Transverse colon (tissue), 4 donors: ENCODE measurements at places on chromosomes 12 and 14.
A peak's percentile ranks its signal among the peaks of the same experiment; 100 is the strongest.

- DNase-seq = no peak
- H3K4me3 ChIP-seq = no peak overlapping the region
- no peaks in the 10 kb centered on the region for H3K4me1 ChIP-seq
- H3K27ac ChIP-seq = no peak overlapping the region
Observed at GRCh38 chr14:50792634-50793068, 38.3 kb downstream of the NIN start.

GRCh38 chr12:50638482-50638880 lies 125.4 kb upstream of the ATF1 start:
- DNase-seq = no peak
- no peaks in the 10 kb centered on the region for H3K27me3 ChIP-seq
- H3K4me1 ChIP-seq = no peaks in the 10 kb centered on the region
- H3K36me3 ChIP-seq = no peaks in the 10 kb centered on the region
- no peak overlapping the region for H3K4me3 ChIP-seq

DNA sequence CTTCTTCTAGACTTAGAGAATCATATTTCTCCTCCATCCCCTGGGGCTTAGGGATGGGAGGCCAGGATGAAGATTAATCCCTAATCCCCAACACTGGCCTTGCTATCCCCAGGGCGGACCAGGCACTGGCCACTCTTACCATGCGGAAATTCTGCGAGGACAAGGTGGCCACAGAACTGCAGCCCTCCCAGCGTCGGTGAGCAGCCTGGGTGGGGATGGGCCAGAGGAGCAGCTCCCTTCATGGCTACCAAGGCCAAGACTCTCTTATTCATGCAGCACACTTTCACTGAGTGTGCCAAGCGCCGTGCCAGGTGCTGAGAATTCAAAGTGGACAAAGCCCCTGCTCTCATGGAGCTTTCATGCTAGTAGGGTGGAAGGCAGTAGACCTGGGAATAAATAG lies 7.0 kb downstream of the TNS2 start:
- DNase-seq = peak; percentile 6
- H3K4me1 ChIP-seq = peaks cover 25% of the 10 kb centered on the region
- H3K27ac ChIP-seq = no peak overlapping the region
- no peaks in the 10 kb centered on the region for H3K36me3 ChIP-seq

GRCh38 chr12:85779768-85780167 lies 56.4 kb downstream of the RASSF9 start:
- no peak for DNase-seq
- no peaks in the 10 kb centered on the region for H3K36me3 ChIP-seq
- no peak overlapping the region for H3K27ac ChIP-seq
- H3K27me3 ChIP-seq = no peaks in the 10 kb centered on the region
- no peaks in the 10 kb centered on the region for H3K4me1 ChIP-seq

DNA sequence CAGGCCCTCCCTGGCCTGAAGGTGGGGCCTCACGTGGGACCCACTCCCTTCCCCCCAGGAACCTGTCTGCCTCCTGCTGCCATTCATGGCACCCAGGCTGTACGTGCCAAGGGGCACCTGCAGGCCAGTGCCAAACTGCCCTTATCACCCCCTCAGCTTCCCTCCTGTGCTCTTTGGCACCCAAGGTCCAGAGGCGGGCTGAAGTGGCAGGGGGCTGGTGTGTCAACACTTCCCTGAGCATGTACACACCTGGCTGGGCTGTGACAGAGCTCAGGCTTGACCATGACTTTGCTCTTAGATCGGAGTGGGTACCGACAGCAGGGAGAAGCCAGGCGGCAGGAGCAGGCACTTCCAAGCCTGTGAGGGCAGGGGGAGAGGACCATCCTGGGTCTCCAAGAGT lies 41.6 kb downstream of the HSD17B6 start:
- H3K27me3 ChIP-seq = no peaks in the 10 kb centered on the region
- H3K36me3 ChIP-seq = no peaks in the 10 kb centered on the region
- H3K4me1 ChIP-seq = no peaks in the 10 kb centered on the region
- H3K27ac ChIP-seq = no peak overlapping the region
- DNase-seq = no peak

DNA sequence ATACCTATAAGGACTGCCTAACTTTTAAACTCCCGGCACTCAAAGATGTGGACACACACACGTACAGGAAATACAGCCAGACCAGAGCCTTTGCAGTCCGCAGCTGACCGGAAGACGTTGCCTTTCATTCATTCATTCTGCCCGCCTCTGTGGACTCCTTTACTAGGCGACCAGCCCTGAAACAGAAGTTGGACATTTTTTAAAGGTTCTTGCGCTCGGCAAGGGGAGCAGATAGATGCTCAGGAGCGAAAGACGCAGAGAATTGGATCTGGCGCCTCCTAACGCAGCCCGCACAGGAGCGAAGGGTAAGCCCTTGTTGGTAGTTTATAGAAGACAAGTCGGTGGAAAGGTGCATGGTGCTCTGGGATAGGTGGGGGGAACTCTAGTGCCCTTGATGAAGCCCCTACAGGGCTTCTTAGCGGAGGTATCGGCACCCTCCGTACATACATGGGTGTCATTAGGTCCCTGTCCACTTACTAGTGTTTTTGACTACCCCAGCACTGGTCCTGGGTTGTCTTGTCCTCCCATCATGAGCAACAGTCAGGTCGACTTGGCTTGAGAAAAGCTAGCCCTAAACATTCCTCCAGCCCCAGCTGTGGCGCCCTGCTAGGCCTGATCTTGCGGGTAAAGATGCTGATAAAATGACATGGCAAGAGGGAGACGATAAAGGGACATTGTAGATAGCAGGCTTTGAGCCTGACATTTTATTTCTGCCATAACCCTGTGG lies at the start of gene KDM2B:
Gene KDM2B (minus strand): TSS at position 65 of the 727 bp plus-strand sequence. CDS start 112 bp downstream, outside the sequence.
- peaks cover 49% of the 10 kb centered on the region for H3K4me1 ChIP-seq
- peak within 1 kb of the TSS; percentile 89 for H3K27ac ChIP-seq
- peak within 1 kb of the TSS; percentile 59 for H3K4me3 ChIP-seq
- no peaks in the 10 kb centered on the region for H3K27me3 ChIP-seq
